ENCODE measurements at places on chromosomes 1 and 21.
A peak's percentile ranks its signal among the peaks of the same experiment; 100 is the strongest.

- DNase-seq, result no peak
Measured at GRCh38 chr1:64323054-64323453, 119.6 kb downstream of the UBE2U start.

- DNase-seq, result no peak
Measured at GRCh38 chr1:60287536-60287935, 214.0 kb upstream of the C1orf87 start.

GRCh38 chr1:6239950-6240768 lies 3.8 kb upstream of the HES3 start:
- no peak for DNase-seq

DNA sequence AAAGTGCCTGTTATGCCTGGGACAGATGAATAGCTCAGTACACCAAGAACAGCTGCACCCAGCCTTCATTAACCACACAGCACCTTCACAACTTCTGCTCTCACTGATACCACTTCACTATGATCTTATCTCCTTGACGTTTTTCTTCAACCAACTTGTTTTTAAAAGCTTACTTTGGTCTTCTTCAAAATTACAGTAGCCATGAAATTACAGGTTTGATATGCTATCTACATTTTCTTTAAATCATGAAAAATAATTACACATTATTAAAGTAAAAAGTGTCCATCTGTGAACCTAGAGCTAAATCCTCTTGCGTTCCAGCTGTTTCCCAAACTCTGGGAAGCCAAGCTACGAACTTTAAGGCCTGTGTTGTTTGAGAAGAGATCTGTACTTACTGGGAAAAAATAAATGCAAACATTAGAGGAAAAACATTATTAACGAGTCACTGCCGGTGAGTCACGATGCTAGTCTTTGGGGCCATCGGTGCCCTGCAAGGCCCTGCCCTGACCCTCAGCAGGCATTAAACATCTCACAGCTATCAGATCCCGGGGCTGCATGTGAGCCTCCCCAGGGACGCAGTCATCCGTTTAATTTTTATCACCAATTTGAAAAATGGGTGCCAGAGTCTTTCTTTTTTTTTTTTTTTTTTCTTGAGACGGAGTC lies 56.3 kb upstream of the GPR153 start:
- DNase-seq, result peak; percentile 7

GRCh38 chr1:67892476-67893125 lies 59.3 kb upstream of the GNG12 start:
- no peak for DNase-seq

DNA sequence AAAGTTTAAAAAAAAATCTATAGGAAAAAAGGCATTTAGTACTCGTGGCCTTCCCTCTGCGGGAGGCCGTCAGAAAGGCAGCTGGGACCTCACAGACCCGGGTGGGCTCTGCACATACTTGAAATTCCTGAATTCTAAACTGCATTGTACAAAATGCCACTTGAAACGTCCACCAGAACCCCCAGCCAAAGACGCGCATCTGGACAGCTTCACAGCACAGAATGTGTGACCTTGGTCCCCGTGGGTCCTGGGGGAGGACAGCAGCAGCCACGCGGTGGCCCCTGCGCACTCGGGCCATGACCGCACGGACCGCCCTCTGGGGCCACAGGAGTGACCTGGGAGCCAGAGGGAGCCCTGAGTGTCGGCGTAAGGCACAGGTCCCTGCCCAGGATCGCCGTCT lies 20.6 kb upstream of the MRPS14 start:
- no peak for DNase-seq
